ENCODE measurements at places on chromosomes 5 and 9.

DNA sequence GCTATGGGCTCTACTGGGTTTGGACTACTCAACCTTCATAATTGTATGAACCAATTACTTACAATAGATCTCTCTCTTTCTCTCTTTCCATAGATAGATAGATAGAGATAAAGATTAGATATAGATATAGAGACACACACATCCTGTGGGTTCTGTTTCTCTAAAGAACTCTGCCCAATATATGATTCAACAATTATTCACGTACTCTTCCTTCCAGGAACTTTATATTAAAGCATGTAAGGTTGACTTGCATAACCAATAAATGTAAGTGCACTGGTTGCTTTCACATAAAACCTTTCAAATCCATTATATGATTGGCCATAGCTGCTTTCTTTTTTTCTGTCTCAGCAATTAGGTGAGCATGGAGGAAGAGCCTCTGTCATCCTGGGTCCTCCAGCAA is 46.7 kb upstream of the CDH18 start:
- no peak for DNase-seq

GRCh38 chr9:119368681-119369581 is at the start of gene BRINP1:
Gene BRINP1 (minus strand): TSS chr9:119369435. CDS start chr9:119313355, 56,080 bp downstream.
- no peak for DNase-seq

GRCh38 chr5:54645882-54646355 is 128.4 kb downstream of the SNX18 start:
- DNase-seq = no peak

DNA sequence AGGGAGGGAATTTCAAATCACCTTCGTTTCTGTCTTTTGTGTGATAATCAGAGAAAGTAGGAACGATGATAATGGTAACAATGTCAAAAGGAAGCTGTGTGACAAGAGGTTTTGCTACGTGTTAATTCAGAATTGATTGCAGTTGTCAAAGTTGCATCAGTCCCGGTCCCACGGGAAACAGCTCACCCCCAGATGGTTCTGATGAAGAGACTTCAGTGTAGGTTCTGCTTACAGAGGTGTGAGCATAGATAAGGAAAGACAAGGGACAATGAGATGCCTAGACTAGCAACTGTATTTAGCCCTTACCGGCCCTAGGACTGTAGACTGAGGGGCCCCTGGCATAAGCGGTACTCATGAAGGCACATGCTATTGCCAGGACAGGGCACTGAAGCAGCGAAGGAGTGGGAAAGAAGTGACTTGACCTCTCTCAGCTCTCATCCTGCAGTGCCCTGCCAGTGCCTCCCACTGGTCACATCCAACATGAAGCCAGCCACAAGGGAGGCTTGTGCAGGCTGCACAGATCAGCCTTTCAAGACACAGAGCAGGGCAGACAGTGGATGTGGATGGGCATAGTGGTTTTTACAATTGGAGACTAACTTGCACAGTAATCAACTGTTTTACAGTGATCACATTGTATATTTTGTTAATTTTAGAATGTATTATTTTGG is 21.1 kb downstream of the PDE8B start:
- DNase-seq = no peak

GRCh38 chr9:129113645-129114304 is 2.6 kb downstream of the PTPA start:
- no peak for DNase-seq

- no peak for DNase-seq
Observed at GRCh38 chr9:109409773-109410397, 88.2 kb downstream of the PTPN3 start.

- DNase-seq = no peak
Observed at GRCh38 chr5:79133121-79133656, 21.6 kb downstream of the BHMT start.

DNA sequence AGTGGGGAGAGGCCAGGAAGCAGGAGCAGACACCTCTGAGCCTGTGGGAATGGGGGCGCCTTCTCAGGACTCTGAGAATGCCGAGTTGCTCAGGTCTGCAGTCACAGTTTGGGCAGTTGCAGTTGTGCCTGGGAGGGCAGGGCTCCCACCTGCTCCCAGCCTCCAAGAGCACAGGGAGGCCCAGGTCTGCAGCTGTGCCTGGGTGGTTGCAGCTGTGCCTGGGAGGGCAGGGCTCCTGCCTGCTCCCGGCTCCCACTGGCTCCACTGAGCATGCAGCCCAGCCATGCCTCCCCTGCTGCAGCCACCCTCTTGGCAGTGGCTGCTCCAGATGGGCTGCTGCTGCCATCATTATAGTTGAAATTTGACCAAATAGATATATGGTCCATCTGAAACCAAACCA is 1062.8 kb upstream of the ACO1 start:
- no peak for DNase-seq

DNA sequence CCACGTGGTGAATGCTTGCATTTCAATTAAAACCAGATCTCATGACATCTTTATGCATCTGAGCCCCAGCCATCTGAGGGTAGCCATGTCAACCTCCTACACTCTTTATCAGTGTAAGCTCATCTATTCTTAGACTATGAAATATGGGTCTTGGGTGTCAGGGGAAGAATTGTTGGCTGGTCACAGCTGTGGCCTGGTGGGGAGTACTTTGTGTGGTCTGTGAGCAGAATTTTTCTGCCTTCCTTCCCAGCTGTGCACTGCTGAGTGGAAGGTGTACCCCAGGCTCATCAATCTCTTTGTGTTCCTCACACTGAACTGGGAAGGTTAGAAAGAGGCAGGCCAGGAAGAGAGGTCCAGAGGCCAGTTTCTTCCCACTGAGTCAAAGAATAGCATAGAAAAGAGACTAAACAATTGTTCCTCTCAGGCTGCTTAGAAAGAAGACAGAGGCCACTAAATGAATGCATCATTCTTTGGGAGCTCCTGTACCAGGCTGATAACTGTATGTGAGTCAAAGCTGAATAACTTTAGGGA is 202.7 kb upstream of the RGMB start:
- no peak for DNase-seq

DNA sequence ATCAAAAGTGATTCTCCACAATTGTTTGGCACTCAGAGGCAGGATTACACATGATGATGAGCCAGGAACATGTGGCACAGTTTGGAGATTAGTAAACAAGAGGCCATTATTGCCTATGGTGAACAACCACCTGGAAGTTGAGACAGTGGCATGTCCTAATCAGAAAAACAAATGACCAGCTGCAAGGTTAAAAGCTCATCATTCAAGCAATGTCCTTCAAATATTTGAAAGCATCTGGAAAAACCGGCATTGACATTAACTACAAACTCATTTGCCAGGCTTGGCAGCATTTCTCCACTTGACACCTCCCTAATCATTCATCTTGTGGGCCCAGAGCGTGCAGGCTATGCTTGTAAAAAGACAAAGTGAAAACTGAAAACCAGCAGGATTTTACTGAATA is 80.6 kb upstream of the MEGF10 start:
- DNase-seq = no peak

- DNase-seq = no peak
Observed at GRCh38 chr5:109186759-109187158, 223.0 kb downstream of the PJA2 start.

DNA sequence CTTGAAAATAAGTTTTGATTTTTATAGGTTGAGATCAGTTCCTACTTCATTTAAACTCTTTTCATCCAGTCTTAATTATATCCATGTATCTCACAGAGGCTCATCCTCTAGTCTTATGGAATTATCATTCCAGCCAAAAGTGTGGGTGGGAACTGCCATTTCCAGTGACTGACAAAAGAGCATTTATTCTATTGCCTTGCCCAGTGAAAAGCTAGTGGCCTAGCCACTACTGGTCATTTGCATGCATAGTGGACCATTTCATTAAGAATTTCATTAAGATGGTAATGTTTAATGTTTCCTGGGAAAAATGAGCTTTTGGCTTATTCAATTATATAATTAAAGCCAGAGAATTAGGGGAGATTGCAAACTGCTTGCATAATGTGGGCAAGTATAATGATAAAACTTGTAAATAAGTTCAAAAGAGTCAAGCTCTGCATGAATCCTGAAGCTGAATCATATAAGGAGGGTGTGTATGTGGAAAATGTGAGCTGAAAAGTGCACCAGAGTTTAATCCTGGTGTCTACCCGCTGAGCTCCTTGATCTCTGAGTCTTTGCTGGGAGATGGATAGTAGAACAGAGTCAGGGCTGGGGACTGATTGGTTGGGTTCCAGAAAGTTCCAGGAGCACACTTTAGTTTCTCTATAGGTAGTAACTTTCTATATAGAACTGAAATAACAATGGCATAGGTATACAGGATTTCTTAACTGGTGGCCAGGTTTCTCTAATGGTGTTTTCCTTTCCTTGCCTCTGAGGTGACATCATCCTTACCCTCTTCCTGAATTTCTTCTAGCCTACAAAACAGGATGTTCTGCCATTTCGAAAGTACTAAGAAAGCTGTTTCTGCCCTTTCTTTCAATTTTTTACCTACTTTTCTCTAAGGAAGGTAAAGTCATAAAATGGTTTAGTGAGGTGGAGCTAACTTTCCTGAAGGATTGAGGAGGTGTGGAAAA is 78.5 kb downstream of the KIF4B start:
- DNase-seq = no peak

GRCh38 chr5:83718195-83718825 is 2.3 kb downstream of the HAPLN1 start:
- DNase-seq = no peak

DNA sequence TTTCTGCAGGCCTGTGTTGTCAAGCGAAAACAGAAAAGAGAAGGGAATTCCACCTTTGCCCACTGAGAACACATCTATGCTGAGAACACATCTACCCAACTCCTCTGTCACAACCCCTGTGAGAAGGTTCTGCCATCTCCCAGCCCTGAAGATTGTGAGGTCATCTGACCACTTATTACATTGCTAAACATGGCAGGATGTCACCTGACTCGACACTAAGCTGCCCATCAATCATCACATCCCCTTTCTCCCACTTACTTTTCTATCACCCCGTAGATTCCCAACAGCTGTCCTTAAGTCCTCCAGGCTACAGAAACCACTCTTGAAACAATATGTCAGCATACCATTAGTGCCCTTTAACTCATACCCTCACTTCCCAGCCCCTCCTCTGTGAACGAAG is 64.2 kb upstream of the PRSS3 start:
- no peak for DNase-seq

GRCh38 chr9:676780-677438 is 164.6 kb upstream of the DMRT1 start:
- no peak for DNase-seq

- no peak for DNase-seq
Observed at GRCh38 chr9:91433180-91433579, 9.5 kb upstream of the NFIL3 start.

GRCh38 chr5:9474219-9475002 is 71.5 kb downstream of the SEMA5A start:
- no peak for DNase-seq

GRCh38 chr5:94830520-94830919 is 212.1 kb downstream of the SLF1 start:
- DNase-seq = no peak

DNA sequence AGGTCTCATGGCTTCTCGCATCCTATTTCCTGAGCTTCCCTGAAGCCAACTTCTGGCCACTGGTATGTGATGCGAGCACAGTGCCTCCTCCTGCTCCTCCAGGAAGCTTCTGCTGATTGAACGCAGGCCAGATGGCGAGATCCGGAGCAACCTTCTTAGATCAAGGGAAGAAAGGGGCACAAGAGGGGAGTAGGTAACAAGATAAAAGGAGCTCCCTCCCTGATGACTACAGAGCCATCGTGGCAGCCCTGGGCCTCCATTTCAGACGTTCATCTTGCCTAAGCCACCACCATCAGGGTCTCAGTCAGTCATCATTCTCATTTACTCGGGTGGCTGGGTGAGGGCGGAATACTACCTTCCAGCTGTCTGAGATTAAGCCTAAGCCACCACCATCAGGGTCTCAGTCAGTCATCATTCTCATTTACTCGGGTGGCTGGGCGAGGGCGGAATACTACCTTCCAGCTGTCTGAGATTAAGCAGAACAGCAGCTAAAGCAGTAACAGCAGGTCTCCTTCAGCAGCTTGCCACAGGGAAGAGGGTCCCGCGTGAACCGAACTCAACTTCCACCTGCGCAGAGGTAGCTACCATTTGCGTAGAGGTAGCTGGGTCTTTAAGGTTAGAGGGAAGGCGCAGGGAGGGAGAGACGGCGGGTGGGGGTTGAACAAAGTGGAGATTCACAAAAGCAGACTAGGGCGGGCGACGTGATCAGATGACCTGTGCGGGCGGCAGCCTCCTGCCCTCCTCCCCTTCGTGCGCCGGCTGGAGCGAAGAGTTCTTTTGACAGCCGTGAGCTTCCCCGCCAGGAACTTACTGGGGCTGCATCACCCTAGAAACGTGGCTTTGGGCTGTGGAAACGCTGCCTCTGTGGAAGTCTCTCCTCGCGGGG is 27.9 kb upstream of the MGAT1 start:
- DNase-seq = peak; percentile 48

DNA sequence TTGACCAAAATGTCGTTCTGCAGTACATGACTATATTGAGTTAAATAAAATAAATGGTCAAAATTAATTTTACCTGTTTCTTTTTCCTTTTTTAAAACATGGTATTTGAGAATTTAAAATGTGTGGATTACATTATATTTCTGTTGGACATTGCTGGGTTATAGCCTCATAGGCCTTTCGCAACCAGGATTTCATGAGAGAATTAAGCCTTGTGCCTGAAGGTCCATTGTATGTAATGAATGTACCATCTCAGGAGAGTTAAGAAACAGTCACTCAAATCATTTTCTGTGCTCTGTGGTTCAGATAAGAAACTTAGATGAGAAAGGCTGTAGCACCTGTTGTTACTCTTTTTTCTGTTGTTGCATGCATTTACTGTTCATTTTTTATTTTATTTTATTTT is 103.5 kb downstream of the ANGPTL2 start:
- DNase-seq = no peak

- DNase-seq = no peak
Observed at GRCh38 chr5:10981932-10982331, 220.9 kb upstream of the DAP start.

- no peak for DNase-seq
Observed at GRCh38 chr5:81513982-81514381, 120.0 kb upstream of the ACOT12 start.

DNA sequence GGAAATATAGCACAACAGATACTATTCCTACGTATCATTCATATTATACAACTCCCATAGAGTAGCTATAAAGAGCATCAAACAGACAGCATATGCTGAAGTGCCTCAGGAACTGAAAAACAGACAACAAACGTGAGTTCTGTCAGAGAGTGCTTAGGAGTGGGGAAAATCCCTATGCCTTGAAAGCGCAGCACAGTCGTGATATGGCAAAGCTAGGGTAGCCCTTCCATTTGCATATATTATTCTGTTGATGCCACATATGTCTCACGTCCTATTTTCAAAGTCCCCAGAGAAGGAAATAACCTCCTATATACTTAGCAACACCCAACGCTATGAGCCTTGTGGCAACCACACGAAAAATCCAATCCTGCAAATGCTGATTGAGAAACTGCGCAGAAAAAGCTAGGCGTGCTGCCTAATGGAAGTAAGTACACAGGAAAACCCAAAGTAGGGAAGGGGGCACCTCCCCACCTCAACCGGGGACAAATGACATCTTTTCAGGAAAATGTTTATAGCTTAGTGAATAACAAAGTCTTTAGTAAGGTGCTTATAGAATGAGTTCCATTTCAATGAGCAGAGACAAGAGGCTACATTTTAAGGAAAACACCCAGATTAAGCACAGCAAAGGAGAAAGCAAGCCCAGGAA is 105.1 kb downstream of the MED10 start:
- no peak for DNase-seq
